ENCODE measurements at places on chromosomes 5 and 9.

DNA sequence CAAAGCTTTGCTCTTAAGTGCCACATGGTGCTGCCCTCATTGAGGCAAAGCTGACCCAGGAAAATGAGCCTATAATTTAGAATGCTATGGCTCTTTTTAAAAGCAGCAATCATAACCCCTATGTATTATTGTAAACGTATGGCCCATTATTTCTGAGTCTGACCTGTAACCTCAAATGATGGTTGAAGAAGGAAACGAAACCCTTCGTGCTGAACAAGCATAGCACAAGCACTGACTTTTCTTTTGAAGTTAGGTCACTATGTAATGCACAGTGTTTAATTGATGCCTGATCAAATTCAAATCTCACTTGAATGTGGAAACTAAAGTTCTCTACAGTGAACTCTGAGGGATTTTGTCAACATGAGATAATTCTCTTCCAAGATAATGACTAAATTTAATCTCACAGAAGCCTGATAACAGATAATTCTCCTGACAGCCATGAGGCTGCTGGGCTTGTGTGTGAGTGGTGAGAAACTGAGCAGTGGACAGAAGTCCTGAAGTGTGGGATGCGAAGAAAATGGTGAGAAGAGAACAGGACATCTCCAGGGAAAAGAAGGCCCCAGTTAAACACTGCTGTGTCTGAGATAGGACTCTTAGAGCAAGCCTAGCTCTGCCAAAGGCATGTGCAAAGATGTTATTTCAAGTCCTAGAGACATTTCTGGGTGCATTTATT, 226.9 kb downstream of the MAN2A1 start:
- DNase-seq: no peak

DNA sequence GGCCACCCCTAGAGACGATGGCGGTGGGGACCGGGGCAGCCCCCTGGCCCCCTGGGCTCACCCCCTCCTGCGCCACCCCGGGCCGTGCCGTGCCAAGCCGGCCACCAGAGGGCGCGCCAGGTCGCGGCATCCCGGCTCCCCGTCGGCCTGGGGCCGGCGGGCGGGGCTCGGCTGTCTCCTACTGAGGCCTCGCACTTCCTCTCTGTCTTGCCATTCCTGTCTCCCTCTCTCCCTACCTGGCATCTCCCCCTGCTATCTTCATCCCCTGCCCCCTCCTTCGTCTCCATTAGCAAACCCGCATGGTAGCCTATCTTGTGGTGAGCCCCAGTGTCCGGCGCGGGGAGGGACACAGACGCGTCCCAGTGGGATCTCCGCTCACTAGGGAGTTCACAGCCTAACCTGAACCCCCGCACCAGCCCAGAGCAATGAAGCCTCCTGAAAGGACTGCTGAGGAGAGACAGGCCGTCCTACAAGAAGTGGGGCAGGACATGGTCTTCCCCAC, 29.8 kb upstream of the FABP6 start:
- peak; percentile 78 for DNase-seq

DNA sequence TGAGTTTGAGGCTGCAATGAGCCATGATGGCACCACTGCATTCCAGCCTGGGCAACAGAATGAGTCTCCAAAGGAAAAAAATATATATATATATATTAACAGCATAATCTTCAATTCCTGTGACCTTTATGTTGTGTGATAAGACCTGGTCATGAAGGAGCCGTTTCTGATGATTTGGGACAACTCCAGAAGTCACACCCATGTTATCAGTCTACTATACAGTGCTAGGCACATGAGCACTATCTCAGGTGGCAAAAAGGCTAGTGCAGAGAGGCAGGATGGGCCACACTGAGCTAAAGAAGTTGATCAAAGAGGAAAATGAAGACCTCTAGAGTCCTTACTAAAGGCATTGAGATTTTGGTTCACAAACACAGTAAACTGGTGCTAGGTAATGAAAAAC, 205.0 kb upstream of the RAD23B start:
- DNase-seq: no peak

- no peak for DNase-seq
These were observed 35.2 kb upstream of the SPARC start for GRCh38 chr5:151721812-151722391.

DNA sequence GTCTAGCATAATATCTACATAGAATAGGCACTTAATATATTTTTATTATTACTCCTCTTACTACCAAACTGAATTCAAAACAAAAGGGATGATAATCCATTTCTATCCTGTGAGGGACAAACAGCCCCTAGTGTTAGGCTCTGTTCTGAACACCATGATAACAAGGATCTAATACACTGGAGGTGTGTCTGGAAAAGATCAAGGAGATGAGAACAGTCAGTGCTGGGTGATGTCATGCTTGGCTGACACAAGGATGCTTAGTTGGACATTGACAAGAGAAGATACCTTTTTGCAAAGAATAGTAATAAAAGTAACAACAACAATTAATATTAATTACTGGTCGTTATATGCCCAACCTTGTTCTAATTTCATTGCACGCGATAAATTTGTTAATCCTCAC, 458.7 kb downstream of the EBF1 start:
- no peak for DNase-seq

DNA sequence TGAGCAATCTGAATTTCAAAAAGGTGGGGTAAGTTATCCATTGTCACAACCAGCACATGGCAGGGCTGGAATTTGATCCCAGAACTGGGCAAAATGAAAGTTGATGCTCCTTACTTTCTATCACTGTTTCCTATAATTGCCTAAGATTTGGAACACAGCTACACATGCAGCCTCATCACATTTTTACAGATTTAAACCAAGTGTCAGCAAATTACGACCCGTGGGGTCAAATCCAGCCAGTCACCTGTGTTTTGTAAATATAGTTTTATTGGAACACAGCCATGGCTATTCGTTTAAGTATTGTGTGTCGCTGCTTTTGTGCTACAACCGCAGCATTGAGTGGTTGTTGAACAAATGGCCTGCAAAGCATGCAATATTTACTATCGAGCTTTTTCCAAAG, 94.3 kb downstream of the SREK1 start:
- DNase-seq: no peak

- no peak for DNase-seq
These were observed 476.0 kb downstream of the RASEF start for GRCh38 chr9:82586918-82587356.

GRCh38 chr9:114339130-114339908, 9.7 kb downstream of the ORM2 start:
- DNase-seq: peak; percentile 66

- DNase-seq: no peak
These were observed 404.5 kb downstream of the YTHDC2 start for GRCh38 chr5:113917997-113918396.

Measured in activated T-cell treated with anti-CD3 and anti-CD28 coated beads, Interleukin-2, amount 50 U/mL, for 1 hour (primary cell).